Cortex of kidney (tissue), 1 donor: ENCODE measurements at places on chromosomes 1 and 21.

- DNase-seq = no peak
Observed at GRCh38 chr1:80536461-80536860, 1264.3 kb upstream of the ADGRL2 start.

GRCh38 chr1:51316113-51316845, 14.1 kb downstream of the TTC39A start:
- no peak for DNase-seq

DNA sequence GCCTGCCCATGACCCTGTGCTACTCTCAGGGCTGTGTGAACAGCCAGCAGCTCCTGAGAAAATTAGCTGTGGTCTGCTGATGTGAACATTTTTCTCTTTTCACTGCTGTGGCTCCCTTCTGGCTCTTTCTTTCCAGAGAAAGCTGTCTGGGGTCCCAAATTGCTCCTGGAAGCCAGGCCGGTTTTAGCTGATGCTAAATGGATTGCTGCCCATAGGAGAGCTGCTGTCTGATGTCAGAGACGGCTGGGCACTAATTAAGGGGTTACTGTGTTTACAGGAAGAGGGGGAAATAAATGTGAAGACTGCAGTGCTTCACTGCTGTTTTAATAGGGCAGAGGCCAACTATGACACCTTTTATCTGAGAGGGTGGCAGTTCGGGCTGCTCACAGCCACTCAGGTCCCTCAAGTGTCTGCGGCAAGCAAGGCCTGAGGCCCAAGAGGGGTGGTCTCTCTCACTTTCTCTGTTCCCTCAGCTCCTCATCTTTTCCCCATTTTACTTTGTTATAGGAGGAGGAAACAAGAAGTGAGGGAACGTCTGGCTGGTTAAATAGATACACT, 106.0 kb upstream of the GNG12 start:
- no peak for DNase-seq

GRCh38 chr1:192889082-192889481, 80.2 kb downstream of the RGS2 start:
- DNase-seq = no peak

DNA sequence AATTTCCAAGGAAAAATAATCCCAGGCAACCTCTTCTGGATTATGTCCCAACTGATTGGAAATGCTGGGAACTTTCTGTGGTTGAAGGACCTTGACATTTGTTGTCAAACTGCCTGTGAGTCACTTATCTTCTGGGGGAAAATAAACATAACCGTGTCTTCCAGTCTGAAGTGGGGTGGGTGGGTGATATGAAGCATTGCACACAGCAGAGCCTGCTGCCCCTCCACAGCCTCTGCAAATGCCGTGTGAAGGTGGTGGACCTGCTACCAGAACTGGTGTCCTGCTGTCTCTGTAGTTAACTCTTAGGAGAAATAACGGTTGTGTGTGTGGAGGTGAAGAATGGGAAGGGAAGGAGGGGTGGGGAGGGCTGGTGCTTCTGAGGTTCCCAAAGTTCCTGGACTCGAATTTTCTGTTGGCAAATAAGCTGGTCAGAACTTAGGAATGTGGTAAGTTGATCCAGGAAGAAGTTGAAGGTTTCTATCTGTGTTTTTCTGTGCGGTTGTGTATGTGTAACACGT, 23.2 kb downstream of the GALNT2 start:
- no peak for DNase-seq

- DNase-seq = no peak
Observed at GRCh38 chr1:166184897-166185296, 18.1 kb upstream of the FAM78B start.

GRCh38 chr21:44485254-44485793, 30.0 kb downstream of the LRRC3 start:
- DNase-seq = no peak

DNA sequence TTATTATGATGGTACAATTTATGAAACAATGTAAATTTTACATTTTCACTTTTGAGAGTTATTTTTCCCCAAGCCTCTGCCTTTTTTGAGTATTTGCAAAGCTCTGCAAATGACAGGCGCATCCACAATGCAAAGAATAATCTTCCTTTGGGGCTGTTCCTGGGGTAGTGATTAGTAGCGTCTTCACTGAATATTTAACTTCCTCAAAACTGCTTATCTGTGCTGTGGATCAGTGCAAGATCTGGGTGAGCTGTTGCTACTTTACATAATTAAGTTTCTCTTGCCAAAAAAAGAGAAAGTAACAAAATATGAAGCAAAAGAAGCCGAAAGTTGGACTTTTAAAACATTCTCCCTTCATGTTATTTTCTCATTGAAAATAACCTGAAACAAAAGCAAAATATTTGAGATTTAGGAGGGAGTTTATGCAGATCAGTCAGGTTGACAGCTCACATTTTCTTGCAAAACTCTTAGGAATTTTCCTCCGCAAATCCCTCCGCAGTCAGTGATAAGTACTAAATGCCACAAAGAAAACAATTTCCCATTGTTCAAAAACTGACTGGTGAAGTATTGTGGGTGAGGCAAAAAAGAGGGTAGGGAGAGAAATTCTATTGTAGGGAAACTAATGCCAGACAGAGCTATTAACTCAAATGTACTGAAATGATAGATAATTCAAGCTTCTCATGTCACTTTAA, 276.4 kb upstream of the B3GALT2 start:
- no peak for DNase-seq

GRCh38 chr1:185720633-185721272, 13.4 kb upstream of the HMCN1 start:
- no peak for DNase-seq
